Uterus (tissue), 4 donors: ENCODE measurements at places on chromosomes 16 and 17. TPM values are rescaled to one million over a fixed set of nuclear protein-coding genes. Genes with fewer than 3 reads are reported as not detected.

DNA sequence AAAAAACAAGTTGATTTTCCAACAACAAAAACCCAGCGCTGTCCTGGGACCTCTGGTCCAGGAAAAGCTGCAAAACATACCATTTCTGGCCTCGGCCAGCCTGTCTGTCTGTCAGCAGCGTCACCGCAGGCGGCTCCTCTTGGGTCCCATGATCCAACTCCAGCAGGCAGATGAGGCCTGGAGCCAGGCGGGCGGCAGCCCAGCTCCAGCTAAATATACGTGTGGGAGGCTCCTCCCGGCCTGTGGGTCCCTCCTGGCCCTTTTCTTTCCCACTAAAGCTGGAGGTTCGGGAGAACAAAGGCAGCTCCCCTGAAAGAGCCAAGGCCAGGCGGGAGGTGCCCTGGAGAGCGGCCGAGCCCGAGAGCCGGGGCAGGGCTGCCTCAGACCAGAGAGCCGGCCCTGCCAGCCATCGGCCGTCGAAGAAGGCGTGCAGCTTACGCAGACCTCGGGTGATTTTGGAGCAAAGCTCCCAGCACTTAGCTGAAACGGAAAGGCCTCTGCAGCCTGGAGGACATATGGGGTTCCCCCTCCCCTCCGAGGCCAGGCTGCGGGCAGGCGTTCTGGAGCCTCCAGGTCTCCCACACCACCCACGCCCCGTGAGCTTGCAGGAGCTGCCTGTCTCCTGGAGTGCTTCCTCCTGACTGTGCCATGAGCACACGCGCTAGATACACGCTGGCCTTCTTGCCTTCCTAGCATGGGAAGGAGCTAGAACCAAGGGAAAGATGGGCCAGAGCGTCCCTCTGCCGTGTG is 19.9 kb upstream of the JPH3 start:
- peak; percentile 77 for DNase-seq

DNA sequence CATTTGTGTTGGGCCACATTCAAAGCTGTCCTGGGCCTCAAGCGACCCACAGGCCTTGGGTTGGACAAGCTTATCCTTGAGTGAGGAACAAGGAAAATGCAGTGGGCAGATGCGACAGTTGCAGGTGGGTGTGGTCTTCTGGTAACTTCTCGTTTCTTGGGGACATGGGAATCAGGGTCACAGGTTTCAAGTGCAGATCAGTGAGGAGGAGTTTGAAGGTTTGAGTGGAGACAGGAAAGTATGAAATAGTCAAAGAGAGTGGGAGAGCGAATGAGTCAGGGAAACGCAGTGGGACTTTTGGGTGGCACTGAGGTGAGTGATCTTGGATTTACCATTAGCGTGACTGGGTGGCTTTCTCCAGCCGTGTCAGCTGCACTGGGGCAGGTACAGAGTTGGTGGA is 15.4 kb upstream of the CCL22 start:
- DNase-seq: no peak

GRCh38 chr17:67478401-67479041 is 101.4 kb downstream of the PITPNC1 start:
- no peak for DNase-seq

- DNase-seq: no peak
These were observed 323.7 kb upstream of the CDH11 start for GRCh38 chr16:65445313-65446260.

- no peak for DNase-seq
These were observed 4.9 kb downstream of the PHKB start for GRCh38 chr16:47465919-47466630.

GRCh38 chr17:69880591-69881112 is 194.4 kb upstream of the KCNJ16 start:
- DNase-seq: no peak

The CETP gene
- total RNA-seq: not detected

- peak; percentile 46 for DNase-seq
These were observed 46.4 kb downstream of the LDHD start for GRCh38 chr16:75070012-75070841.

GRCh38 chr17:13885550-13885949 is 183.8 kb upstream of the COX10 start:
- DNase-seq: no peak

DNA sequence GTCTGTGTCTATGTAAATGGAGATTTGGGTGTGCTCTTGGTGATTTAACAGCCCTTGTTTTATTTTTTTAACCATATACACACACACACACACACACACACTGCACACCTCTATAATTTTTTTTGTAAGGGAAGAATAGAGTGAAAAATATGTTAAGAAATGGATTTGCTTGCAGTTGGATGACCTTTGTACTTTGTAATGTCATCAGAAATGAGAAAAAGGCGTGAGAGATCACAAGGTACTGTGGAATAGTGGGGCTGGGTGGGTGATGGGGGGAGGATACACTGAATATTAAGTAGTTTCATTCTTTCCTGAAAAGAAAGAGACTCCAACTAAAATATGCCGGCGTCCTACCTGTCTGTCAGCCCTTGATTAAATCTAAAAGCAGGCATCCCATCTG is 38.7 kb downstream of the SALL1 start:
- no peak for DNase-seq

GRCh38 chr17:51759260-51759659 is 399.3 kb downstream of the CA10 start:
- no peak for DNase-seq

The MEIOC gene
- 0.28 TPM for total RNA-seq

The CACNG4 gene
- 0.21 TPM for total RNA-seq

The ACSM5 gene
- total RNA-seq: not detected

GRCh38 chr16:600781-601180 is 10.9 kb downstream of the RAB40C start:
- DNase-seq: no peak

GRCh38 chr16:4111748-4112696 is 4.2 kb downstream of the ADCY9 start:
- no peak for DNase-seq

- no peak for DNase-seq
These were observed 345.3 kb upstream of the TNRC6C start for GRCh38 chr17:77613218-77613617.

DNA sequence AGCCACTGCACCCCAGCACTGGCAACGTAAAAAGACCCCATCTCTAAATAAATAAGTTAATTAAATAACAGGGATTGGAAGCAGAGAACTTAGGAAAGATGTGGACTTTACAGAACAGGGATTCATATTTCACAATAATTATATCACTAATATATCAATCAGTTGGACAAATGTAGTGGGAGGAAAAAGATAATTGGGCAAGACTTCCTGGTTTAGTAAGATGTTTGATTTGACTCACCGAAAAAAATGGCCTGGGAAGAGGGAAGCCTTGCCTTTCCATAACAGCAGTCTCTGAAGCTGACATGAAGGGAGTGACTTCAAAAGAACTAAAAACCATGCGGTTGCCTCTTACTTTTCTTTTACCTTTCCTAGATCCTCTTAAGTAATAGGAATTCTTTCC is 15.2 kb upstream of the C17orf78 start:
- no peak for DNase-seq

The ZNF750 gene
- 0.07 TPM for total RNA-seq

- no peak for DNase-seq
These were observed 3.3 kb downstream of the DECR2 start for GRCh38 chr16:404971-405486.

- DNase-seq: no peak
These were observed 3.9 kb downstream of the RAI1 start for GRCh38 chr17:17684906-17685774.

The MTSS2 gene
- 11.2 TPM for total RNA-seq

DNA sequence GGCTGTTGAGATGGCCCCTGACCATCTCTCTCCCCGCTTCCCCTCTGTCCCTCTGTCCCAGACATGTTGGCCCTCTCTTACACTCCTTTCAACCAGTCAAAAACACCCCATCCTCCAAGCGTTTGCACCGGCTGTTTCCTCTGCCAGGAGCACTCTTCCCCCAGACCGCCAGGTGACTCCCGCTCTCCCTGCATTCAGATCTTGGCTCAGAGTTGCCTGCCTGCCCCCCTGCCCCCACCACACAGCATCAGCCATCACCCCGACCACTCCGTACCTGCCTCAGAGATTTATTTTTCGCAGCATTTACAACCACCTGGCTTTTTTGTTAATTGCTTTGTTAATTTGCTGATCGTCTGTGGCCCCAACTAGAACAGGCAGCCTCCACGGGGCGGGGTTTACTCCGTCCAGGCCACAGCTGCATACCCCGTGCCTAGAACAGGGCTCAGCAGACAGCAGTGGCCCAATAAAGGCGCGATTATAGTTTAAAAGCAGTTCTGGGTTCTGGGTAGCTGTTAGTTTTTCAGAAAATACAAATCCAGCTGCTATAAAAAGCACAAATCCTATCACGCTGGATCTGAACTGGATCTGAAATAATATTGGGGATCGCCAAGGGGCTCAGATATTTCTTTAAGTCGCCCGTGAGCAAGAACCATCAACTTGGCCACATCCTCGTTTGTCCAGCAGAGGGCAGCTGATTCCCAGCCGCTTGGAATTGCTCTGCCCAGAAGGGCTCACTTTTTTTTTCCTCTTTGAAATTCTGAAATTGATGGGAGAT is 173.6 kb downstream of the IRF8 start:
- peak; percentile 65 for DNase-seq

- no peak for DNase-seq
These were observed 21.4 kb downstream of the TOM1L2 start for GRCh38 chr17:17950806-17951205.

The P2RX1 gene
- 1.2 TPM for total RNA-seq

The LLGL2 gene
- 11.2 TPM for total RNA-seq

The BEAN1 gene
- total RNA-seq: not detected

The FAAP100 gene
- total RNA-seq: 27.4 TPM

The KRT40 gene
- not detected for total RNA-seq

DNA sequence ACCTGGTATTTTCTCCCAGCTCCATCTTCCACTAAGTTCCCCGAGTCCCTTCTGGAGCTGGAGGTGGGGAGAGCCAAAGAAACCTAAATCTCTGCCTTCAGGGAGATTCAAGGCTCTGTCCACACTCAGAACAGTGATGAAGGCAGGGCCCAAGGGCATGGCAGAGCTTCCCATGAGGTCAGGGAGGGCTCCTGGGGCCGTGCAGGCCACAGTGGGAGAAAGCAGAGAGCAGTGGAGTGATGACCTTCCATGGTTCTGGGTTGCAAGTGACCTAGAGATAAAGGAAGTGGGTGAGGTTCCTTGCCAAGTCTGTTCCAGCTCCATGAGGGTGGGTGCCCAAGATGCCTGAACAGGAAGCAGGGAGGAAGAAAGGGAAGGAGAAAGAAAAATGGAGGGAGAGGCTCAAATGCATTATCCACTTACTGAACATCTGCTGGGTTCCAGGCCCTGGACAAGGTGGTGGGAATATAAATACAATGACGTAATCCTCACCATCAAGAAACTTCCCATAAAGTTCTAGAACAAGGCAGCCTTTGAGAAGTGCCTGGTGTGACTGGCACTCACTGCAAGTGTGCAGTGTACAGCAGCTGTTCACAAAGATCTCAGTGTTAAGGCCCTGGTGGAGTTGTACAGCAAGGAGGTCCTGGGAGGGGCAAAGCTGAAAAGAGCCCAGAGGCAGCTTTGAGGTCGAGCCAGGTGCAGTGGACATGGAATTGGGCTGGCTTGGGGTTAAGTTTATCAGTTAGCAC is 13.3 kb downstream of the TBKBP1 start:
- no peak for DNase-seq

DNA sequence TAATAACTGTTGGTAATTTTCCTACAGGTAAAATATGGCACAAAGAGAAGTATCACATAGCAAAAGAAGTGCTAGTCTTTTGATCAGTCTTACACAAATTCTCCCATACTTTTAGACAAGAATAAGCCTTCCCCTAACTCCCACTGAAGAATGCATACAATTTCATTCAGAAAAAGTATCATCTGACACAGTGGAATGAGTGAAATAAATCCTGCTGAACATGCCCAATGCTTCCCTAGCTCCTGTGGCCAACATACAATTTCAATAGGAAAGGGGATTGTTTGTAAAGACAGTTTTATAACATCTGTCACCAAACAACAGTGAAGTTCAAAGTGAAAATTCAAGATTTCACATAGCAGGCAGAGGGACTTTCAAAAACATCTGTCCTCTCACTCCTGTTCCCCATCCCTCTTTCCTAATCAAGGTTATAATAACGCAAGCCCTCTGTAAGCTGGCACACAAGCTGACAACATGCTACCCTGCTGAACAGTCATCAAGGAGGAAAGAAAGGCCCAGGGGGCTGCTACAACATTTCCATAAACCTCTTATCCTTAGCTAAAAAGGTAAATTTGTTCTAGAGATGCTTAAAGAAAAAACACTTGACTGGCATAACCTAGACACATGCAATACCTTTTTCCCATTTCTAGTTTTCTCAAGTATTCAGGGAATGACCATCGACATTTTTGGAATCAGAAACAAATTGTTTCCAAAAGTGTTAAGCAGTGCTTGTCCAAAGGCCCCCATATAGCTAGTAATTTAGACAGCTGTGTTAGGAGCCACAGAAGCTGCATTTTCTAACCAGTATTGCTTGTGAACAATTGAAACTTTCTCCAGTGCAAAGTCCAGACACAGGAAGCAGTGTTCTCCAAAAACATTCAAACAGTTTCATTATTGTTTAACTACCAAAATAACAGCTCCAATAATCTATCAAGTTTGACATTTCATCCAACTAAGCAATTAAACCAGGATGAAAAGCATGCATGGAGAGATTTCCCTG is 11.5 kb upstream of the RFFL start:
- DNase-seq: no peak

GRCh38 chr17:82414548-82415281 is 3.4 kb upstream of the HEXD start:
- DNase-seq: peak; percentile 48

The AIPL1 gene
- total RNA-seq: not detected

GRCh38 chr17:13202835-13203234 is 185.0 kb upstream of the ELAC2 start:
- DNase-seq: no peak

The COL1A1 gene
- 59.4 TPM for total RNA-seq

The CHRNE gene
- not detected for total RNA-seq

DNA sequence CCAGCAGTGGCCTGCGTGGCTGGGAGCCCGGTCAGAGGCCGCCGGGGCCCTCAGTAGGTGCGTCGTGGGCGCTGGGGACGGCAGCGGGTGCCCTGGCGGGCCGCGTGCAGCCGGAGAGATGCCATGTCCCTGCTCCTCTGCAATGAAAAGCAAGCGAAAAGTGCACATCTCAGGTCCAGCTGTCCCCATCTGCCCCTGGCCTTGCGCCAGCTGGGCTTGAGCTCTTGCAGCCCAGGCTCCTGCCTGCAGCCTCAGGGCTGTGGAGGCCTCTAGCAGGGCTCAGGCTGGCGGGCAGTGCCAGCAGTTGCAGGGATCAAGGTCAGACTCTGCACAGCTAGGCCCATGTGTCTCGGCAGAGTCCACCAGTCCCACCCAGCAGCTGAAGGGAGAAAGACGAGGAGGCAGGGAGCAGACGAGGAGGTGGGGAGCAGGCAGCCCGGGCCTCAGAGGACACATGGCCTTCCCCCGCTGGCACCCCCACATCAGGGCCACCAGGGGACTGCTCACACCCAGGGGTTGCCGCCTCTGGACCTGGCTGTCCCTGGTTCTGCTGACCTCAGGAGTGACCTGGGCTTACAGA is 11.2 kb downstream of the SLC16A3 start:
- DNase-seq: no peak

The TP53TG3B gene
- total RNA-seq: not detected

GRCh38 chr16:49921791-49922456 is 66.0 kb upstream of the ZNF423 start:
- peak; percentile 59 for DNase-seq
